ENCODE measurements at places on chromosomes 1 and 21.

GRCh38 chr1:65896721-65897120, 104.0 kb downstream of the PDE4B start:
- DNase-seq, result no peak

GRCh38 chr1:24322470-24323177, 3.5 kb downstream of the GRHL3 start:
- DNase-seq, result no peak

DNA sequence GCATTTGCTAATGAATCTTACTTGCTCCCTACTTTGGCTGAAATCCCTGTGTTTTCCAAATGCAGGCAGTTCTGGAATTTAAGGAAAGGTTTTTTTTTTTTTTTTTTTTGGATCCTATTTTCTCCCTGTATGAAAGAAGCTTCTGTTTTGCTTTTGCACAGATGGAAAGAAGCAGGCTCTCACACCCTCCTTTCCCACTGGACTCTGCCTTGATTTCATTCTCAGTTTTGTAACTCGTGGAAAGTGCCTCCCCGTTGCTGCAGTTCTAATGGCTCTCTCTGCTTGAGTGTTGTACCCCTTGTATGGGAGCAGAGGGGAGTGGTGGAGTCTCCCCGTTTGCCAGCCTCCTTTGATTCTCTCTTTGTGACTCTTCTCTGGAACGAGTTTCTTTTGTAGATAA, 291.9 kb downstream of the CAMTA1 start:
- DNase-seq, result no peak

DNA sequence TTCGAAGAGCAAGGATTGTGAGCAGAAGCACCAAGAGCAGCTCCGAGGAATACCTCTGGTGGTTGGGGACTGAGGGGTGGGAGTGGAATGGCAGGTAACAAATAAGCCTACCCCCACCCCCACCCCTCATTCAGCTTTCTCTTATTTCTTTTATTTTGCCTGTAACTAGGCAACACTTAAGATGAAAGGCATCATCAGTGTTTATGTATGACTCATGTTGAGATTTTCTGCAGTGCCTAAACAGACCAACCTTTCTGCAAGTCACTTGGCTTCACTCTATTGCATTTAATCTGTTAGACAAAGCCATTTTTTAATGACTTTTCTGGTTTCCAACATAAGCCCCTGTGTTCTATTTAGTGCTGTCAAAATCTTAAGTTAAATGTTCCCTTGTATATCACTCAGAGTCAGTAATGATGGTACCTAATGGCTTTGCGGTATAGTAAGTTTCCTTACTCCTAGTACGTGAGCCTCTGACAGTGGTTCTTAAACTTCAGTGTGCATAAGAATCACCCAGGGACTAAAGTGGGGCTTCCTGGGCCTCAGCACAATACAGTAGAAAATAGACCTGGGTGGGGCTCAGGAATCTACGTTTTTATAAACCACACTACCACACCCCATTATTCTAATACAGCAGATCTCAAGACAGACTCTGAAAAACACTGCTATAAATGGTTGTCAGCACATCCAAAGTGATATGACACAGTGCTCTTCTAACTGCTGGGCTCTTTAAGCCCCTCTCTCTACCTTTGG, 19.9 kb downstream of the CASQ2 start:
- peak; percentile 54 for DNase-seq
